Left ventricle myocardium inferior (tissue), 1 donor: ENCODE measurements at places on chromosomes 4 and X.
A peak's percentile ranks its signal among the peaks of the same experiment; 100 is the strongest.

DNA sequence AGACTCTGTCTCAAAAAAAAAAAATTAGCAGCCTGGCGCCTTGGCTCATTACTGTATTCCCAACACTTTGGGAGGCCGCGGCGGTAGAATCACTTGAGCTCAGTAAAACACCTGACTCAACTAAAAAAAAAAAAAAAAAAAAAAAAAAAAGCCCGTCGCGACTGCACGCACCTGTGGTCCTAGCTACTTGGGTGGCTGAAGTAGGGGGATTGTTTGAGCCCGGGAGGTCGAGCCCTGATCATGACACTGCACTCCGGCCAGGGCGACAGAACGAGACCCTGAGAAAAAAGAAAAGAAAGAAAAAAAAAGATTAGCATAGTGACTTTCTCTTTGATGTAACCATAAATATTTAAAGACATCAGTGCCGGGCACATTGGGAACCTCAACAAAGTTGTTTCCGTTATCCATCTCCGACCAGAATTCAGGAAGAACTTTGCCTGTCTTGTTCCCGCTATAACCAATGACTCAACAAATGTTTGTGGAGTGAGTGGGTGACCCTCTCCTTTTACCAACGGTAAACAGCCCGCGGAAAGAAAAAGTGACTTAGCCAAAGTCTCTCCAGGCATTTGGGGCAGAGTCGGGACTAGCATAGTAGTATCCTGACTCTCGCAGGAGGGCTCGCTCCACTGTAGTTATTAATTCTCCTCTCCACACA is 553 bp upstream of the MED28 start:
- DNase-seq = no peak

GRCh38 chrX:39652336-39652735 is 445.4 kb downstream of the BCOR start:
- DNase-seq = no peak

DNA sequence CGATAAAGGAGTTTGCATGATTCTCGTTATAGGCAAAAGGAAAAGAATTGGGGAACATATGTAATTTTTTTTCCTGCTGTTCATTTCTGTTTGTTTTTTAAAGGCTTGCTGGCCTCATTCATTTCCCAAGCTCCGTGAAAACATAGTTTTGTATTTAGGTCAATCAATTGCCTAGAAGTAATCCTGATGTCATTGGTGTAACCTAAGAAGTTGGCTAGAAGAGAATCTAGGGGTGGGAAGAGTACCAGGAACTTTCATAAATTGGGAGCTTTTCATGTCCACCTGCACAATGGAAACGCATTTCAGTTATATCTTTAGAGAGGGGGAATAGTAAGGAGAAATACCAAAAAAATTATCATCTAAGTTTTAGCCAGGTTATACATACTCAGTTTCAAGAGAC is 3.8 kb downstream of the RAPGEF2 start:
- DNase-seq = no peak

- DNase-seq = no peak
Measured at GRCh38 chr4:25095837-25096236, 64.4 kb downstream of the SEPSECS start.

DNA sequence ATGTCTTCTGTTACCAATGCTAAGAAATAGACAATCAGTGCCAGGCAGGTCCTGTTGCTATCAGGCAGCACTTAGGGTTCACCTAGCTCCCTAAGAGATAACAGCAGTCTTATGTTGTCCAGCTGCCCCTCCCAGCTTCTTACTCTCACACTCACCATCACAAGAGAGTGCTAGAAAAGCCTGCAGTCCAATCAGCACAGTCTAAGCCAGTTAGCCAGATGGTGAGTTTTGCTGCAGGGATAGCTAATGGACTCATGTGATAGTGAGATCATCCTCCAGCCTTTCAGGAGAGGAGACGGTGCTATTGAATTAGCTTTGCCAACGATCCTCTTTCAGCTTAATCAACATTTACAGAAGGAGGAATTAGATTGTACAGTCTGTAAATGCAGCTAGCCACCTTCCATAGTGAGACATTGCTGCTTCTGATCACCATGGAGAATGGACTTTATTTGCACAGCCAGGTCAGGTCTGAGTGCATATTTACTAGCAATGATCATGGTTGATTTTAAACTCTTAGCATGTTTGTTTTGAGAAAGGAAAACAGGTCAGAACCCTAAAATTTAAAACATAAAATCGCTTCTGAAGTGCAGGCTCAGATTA is 438.3 kb downstream of the CENPC start:
- no peak for DNase-seq

GRCh38 chrX:110310896-110311295 is 7.0 kb downstream of the AMMECR1 start:
- DNase-seq = no peak

DNA sequence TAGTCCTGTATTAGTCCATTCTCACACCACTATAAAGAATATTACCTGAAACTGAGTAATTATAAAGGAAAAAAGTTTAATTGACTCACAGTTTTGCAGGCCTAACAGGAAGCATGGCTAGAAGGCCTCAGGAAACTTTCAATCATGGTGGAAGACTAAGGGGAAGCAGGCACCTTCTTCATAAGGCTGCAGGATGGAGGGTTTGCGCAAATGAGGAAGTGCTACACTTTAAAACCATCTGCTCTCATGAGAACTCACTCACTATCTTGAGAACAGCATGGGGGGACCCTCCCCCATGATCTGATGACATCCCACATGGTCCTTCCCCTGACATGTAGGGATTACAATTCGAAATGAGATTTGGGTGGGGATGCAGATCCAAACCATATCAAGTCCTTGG is 12.1 kb upstream of the MAGEA11 start:
- no peak for DNase-seq

DNA sequence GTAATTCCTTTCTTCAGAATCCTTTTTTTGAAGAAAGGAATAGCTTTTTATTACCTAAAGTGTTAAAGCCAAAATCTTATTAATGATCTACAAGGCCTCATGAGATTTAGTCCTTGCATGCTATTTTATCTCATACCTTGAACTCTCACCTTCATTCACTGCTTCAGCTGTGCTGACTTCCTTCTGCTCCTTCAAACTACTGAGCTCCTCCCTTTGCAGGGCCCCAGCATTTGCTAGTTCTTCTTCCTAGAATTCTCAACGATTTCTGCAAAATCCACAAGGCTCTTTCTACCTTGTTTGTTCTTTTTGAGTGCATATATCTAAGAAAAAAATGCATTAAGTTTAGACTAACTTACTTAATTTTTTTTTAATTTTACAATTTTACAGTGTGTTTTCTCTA is 619.5 kb downstream of the EPHA5 start:
- DNase-seq = no peak

DNA sequence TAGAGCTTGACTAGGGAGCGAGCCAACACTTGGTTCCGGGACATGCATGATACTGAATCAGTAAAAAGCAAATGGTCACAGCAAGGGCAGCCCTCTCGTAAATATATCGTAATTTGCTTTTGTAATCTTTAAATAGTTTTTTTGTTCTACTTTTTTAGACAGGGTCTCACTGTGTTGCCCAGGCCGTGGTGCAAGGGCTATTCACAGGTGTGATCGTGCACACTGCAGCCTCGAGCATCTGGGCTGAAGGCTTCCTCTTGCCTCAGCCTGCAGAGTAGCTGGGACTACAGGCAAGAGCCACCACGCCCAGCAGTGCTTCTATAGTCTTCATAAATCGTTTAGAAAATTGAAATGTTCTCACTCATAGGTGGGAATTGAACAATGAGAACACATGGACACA is 309.7 kb downstream of the TENM3 start:
- no peak for DNase-seq

DNA sequence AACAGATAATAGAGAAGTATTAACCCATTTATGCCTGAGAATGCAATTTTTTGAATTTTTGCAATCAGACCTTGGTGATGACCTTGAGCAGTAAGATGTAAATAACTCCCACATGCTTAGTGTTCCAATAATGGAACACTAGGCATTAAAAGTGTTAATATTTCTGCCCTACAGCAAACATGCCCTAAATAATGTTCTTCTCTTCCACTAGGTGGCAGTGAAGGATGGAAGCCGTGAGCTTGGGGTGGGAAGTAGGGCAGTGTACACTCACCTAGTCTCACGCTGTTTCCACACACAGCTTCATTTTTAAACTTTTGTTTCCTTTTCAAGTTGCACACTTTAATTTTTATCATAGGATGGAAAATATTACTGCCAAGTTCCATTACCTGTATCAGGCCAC is 613.1 kb upstream of the HS3ST1 start:
- DNase-seq = no peak

DNA sequence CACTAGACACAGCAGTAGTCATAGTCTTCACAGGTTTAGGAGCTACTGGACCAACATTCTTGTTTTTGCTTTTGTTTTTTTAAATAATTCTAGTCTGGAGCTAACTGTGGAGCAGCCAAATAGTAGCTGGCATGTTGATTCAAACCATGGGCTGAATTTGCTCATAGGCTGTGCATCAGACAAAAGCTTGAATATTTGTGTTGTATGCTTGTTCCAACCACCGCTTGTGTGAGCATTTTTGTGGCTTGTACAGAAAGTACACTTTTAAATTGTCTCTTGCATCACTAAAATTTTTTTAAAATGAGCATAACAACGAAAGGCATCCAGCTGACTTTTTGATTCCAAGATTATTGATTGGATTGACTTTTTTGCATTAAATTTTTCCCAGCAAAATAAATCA is 39.6 kb downstream of the CCNI start:
- no peak for DNase-seq

- DNase-seq = no peak
Measured at GRCh38 chr4:111960241-111960667, 185.0 kb upstream of the FAM241A start.

GRCh38 chr4:169200361-169201030 is 70.3 kb downstream of the SH3RF1 start:
- no peak for DNase-seq

DNA sequence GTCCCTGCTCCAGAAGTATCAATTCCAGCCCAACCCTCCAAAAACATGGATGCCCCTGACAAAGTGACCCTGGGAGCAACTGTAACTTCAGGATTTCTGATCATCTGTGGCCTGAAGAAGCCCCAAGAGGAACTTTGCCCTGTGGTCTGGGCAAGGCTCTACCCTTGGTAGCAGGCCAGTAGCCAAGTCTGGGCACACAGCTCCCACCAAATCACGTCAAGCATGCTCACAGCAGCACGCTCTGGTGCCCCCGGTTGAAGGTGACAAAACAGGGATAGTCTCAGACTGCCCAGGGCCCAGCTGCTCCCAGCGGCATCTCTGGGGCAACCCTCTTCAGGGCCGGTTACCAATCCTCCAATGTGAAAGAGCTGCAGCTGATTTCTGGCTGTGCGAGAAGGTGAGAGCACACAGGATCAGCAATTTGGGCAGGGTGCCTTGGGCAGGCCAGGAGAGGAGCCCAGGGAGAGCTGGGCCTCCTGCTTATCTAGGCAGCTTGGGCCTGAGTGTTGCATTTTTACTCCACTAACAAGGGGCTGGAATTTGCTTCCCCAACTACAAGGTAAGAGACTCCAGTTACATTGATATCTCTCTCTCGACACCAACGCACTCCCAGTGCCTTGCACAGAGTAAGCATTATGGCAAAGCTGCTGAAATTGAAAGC is 418.1 kb downstream of the BCOR start:
- DNase-seq = no peak

DNA sequence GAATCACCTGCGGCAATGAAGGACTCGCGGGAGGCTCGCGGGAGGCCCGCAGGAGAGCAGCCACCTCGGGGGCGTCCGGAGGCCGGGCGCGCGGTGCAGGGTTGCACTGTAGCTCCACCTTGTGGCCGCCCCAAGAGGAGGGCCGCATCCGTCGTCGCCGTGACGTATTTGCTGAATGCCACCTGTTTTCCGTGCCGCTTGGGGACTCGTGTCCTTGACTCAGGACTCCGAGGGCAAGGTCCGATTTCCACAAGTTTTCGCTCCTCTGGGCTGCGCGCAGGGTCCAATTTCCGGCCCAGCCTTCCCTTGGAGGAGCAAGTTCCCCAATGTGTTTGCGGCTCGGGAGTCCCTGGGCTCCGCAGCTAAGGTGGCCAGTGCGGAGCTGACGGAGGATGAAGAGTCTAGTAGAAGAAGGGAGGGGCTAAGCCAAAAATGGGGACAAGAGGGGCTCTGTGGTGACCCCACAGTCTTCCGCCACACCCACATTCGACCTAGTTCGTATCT is 10.7 kb upstream of the DLG3 start:
- DNase-seq = peak; percentile 67

DNA sequence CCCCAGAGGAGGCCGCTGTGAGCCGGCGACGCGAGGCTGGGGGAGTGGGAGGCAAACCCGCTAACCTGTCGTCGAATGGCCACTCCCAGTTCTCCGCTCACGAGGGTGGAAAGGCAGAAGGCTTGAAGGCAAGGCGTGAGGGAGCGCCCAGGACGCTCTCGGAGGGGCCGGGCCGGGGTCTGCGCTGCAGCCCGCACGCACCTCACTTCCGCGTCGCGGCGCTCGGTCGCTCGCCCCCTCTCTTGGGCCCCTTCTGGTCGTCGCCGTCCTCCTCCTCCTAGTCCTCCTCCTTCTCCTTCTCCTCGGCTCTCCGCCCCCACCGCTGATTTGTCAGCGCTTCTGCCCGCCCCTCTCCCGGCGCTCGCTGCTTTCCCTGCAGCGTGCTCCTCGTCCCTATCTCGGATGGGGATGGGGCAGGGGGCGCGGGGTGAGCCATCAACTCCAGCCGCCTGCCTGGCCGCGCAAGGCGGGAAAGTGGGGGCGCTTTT is at the start of gene SNCA:
Gene SNCA, minus strand, starts transcription at position 265 of the 488 bp plus-strand sequence. CDS start 1,494 bp downstream, outside the sequence.
- peak; percentile 49 for DNase-seq

DNA sequence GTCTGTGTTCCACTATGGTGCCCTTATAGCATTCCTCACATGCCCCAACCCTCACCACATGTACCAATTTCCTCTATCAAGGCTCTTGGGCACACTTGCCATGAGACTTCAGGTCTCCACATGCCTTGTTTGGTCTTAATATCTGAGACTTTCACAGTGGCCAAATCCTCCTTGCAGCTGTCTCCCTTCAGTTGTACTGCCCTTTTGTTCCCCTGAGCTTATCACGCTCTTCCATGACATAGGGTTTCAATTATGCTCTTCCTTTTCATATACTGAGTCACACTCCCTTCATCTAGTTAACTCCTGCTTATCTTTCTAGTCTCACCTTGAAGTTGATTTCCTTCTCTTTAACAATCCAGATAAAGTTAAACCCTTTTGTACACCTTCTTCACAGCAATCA is 212.9 kb downstream of the PDHA2 start:
- DNase-seq = no peak

GRCh38 chrX:9681422-9681821 is 84.2 kb downstream of the GPR143 start:
- DNase-seq = no peak

- no peak for DNase-seq
Measured at GRCh38 chrX:1427756-1428155, 25.0 kb downstream of the ASMTL start.

DNA sequence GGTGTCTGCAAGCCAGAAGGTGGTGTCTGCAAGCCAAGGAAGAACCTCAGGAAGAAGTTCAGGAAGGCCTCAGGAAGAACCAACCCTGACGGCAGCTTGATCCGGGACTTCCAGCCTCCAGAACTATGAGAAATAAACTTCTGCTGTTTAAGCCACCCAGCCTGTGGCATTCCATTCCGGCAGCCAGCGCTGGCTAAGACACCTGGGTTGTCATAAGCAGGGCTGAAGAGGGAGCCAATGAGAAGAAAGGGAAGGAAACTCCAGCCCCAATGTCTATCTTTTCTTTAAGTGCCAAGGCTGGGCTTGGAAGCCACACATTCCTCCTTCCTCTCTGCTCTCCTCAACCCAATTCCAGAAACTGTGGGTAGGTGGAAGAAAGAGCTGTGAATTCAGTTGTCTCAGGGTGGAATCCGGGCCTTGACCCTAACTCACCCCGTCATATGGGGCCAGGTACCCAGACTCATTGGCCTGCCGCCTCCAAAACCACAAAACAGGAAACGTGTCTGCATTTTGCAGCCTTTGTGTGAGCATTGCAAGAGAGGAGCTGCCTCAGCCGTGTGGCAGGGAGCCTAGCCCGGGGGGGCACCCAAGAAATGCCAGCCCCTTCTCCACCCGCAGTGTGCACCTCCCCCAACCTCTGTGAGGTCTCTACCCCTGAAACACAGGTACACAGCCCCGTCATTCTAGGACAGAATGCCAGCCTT is 26.8 kb downstream of the CRMP1 start:
- no peak for DNase-seq
